ENCODE measurements at places on chromosomes 2 and 18. TPM values are rescaled to one million over a fixed set of nuclear protein-coding genes. Genes with fewer than 3 reads are reported as not detected.

Gene OSR1
- under 0.01 TPM for total RNA-seq

Gene DCDC2C
- not detected for total RNA-seq

Gene LINC00305
- not detected for total RNA-seq

Gene IL36B
- total RNA-seq: not detected

Gene LONRF2
- total RNA-seq: not detected

Gene TIGD1
- total RNA-seq: 0.97 TPM

Gene ALPI
- total RNA-seq: not detected

Gene TTR
- not detected for total RNA-seq

Gene KIF1A
- not detected for total RNA-seq

Gene IL1RN
- total RNA-seq: not detected

Gene SLC11A1
- 0.13 TPM for total RNA-seq

Gene SOWAHC
- total RNA-seq: 7.7 TPM

Gene USP14
- 14.2 TPM for total RNA-seq

Gene COPS7B
- total RNA-seq: 8.3 TPM

Gene CCDC85A
- 20.9 TPM for total RNA-seq

Gene DNAJB2
- total RNA-seq: 40.7 TPM

Data from bladder microvascular endothelial cell (primary cell).